ENCODE measurements at places on chromosomes 6 and 20.

- DNase-seq, result no peak
These were observed 34.2 kb downstream of the DTNBP1 start for GRCh38 chr6:15628499-15629131.

- DNase-seq, result no peak
These were observed 68.6 kb downstream of the NRN1 start for GRCh38 chr6:5937936-5938706.

- no peak for DNase-seq
These were observed 231.0 kb downstream of the SMOC2 start for GRCh38 chr6:168671863-168672546.

- no peak for DNase-seq
These were observed 274.3 kb upstream of the FERMT1 start for GRCh38 chr20:6397115-6397514.

- no peak for DNase-seq
These were observed 1.6 kb downstream of the OLIG3 start for GRCh38 chr6:137492289-137493217.

- peak; percentile 9 for DNase-seq
These were observed 130.1 kb upstream of the ASCC3 start for GRCh38 chr6:101011186-101011585.

GRCh38 chr6:167247814-167248595 lies 43.1 kb upstream of the UNC93A start:
- DNase-seq, result no peak

DNA sequence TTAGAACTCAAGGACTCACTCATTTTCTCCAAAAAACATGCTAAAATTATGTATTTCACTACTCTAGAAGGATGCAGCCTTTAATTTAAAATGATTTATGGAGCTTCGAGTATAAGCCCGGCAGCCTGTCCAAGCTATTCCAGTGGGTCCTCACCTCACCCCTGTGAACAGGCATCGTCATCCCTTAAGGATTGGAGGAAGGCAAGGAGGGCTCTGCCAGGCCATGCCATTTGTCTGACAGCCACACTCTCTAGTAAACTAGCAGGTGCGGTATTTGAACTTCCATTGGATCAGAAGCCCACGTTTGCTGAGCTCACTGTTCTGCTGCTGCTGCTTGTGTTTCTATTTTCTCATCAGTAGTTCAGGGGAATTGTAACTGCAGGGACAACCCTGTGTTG lies 39.8 kb upstream of the NAA20 start:
- no peak for DNase-seq

DNA sequence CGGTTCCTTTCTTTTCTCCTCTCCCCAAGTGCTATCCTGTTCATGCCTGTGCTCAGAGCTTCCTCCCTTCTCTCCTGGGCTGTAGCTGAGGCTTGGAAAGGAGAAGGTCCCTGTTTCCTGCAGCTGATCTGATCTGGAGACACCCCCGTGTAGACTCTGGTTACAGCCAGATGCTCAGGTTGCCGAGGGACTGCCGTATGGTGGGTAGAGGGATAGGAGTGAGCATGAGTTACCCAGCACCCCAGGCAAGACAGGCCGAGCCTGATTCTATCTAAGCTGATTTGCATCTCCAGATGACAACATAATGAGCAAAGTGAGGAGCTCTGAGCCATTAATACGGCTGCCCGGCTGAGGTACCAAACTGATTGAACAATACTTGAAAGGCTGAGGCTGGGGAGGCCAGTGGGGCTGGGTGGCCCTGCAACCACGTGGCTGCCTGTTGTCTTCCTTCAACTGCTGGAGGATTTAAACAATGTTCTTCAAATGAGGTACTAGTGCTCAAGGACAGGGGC lies 91.8 kb downstream of the ASXL1 start:
- no peak for DNase-seq

- no peak for DNase-seq
These were observed 12.7 kb downstream of the STK35 start for GRCh38 chr20:2114127-2114959.

- DNase-seq, result peak; percentile 50
These were observed 201.7 kb upstream of the FOXQ1 start for GRCh38 chr6:1110164-1110563.

DNA sequence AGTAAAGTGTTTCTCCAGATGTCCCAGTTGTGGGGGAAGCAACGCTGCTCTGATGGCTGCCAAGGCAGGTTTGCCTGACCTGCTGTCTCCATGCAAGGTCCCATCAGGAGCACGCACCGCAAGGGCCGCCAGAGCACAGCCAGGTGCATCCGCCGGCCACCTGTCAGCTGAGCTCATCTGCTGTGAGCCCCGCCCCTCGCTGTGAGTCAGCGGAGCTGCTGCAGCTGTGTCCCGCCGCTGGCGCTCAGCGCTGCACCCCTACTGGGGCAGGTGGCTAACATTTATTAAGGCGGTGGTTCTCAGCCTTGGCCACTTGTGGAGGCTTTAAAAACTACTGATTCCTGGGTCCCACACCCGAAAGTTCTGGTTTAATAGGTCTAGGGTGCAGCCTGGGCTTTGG lies 225.7 kb downstream of the UST start:
- DNase-seq, result peak; percentile 81

DNA sequence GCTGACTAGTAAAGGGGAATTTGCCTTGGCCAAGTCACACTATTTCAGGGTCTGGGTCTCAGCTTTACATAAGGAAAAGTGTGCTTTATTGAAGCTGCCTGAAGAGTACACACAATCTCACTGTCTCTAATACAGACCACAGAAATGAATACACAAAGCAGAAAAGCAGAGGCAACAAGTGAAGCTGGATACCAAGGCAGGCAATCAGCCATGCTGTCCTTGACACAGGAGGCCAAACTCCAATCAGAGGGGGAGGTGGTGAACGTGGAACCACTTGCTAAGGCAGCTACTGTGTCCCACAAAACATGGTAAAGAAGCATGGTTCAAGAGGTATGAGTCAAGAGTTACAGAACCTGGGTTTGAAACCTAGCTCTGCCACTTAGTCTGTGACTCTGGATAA lies 21.8 kb upstream of the CCND3 start:
- DNase-seq, result no peak

- no peak for DNase-seq
These were observed 306.1 kb downstream of the QKI start for GRCh38 chr6:163720460-163721235.

GRCh38 chr6:30493643-30494250 lies 4.4 kb downstream of the HLA-E start:
- no peak for DNase-seq

GRCh38 chr6:45538641-45539547 lies 161.2 kb upstream of the SUPT3H start:
- no peak for DNase-seq

- DNase-seq, result no peak
These were observed 2.9 kb upstream of the HIVEP2 start for GRCh38 chr6:142947714-142948480.

DNA sequence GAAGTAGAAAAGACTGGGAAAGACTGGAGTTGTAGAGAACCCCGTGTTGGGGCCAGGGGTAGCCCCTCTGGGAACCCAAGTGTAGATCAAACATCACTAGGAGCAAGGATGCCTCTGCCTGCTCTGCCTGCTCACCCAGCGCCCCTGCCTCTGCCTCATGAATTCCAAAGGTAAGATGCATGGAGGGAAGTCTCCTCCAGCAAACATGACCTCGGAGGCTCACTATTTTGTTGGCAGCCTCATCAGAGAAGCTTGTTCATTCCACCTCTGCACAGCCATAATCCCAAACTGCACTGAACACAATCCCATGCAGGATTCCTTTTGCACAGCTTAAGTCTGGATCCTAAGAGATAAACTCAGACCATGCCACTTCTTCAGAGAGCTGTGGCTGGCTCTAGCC lies 4.9 kb downstream of the FRS3 start:
- DNase-seq, result no peak

GRCh38 chr6:143052282-143052681 lies 8.4 kb upstream of the AIG1 start:
- no peak for DNase-seq

GRCh38 chr20:33883164-33883563 lies 72.0 kb downstream of the CHMP4B start:
- DNase-seq, result no peak

GRCh38 chr6:111813237-111813636 lies 60.0 kb downstream of the FYN start:
- DNase-seq, result peak; percentile 20

- DNase-seq, result no peak
These were observed 9.0 kb upstream of the LCA5 start for GRCh38 chr6:79546186-79546585.

DNA sequence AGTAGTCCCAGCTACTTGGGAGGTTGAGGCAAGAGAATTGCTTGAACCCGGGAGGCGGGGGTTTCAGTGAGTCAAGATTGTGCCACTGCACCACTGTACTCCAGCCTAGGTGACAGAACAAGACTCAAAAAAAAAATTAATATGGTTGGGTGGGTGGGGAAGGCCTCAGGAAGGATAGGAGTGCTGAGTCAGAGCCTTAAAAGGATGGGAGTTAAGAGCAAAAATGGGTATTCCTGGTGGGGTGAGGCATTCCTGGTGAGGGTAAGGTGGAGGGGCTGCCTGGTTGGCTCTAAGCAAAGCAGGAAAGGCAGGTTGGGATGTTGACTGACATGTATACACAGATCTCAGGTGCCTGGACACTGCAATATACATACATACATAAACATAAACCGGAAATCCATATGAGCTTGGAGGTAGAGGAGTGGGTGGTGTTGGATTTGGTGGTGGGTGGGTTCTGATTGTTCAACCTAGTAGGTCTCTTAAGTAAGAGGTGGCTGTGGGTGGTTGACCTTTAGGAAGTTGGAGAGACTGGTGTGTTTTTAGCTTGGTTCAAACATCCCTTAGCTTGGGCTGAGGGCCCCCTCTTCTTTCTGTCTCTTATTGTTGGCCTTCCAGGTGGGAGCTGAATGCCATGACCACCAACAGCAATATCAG lies 1.2 kb upstream of the RRP36 start:
- DNase-seq, result no peak

DNA sequence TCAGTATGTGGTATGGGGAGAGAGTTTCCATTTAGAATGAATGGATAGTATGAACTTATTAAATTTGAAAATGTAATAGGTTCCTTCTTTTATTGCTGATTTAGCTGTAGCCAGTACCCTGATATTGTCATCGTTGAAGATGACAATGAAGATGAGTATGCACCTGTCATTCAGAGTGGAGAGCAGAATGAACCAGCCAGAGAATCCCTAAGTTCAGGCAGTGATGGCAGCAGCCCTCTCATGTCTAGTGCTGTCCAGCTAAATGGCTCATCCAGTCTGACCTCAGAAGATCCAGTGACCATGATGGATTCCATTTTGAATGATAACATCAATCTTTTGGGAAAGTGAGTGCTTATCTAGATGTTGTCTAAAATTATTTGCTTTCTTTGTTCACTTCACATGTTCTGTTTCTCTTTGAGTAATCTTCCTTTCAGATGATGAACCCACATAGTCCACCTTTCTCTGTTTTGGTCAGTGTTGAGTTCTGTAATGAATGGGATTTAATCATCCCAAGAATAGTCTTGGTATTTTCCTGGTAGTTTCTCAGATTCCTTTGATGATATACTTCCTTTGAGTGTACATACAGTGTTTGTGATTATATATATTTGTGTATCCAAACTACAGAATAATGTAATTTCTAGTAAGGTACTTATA lies 23.3 kb downstream of the HSF2 start:
- DNase-seq, result no peak

DNA sequence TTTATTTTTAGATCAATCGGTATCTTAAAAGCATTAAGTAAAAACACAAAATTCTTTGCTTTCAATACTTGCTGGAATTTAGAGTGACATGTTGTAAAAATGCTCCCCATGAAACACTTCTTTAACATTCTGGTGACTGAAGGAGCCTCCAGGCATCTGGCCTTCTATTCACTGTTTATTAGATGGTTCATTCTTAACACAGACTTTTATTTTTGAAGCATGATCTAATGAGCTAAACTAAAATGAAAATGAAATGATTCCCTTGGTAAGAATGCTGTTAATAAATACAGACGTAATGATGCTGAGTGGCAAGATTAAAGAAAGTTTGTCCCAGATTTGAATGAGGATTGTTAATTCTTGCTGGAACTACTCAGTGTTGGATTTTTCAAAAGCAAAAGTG lies 698.4 kb downstream of the TENT5A start:
- no peak for DNase-seq

- DNase-seq, result no peak
These were observed 18.8 kb downstream of the DNMT3B start for GRCh38 chr20:32780749-32781655.

GRCh38 chr6:96066376-96066775 lies 50.6 kb downstream of the FUT9 start:
- peak; percentile 3 for DNase-seq

- no peak for DNase-seq
These were observed 104.9 kb downstream of the TCP11 start for GRCh38 chr6:35036059-35036827.

- DNase-seq, result peak; percentile 65
These were observed 1.4 kb upstream of the LRRN4 start for GRCh38 chr20:6055161-6055783.

- DNase-seq, result no peak
These were observed 1148.3 kb downstream of the EPHA7 start for GRCh38 chr6:92271091-92271490.

GRCh38 chr6:157323966-157324300 lies 614 bp upstream of the TMEM242 start:
- DNase-seq, result peak; percentile 82

DNA sequence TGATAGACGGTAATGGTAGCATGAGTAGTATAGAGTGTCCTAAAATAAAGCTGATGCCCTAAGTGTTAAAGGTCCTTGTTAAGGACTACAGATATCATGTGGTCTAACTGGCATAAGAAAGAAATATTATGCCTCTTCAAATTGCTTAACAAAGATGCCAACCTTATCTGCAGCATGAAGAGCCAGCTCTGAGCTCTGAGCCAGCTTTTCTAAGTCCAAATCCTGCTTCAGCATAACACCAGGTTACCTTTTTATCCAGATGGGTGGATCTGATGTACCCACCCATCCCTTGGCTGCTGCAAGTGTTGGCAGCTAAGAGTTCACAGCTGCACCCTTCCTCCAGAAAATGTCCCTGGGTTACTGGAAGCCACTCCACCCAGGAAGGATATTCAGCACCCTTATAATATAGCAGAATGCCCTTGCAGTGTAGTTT lies 83.8 kb downstream of the TENT5A start:
- no peak for DNase-seq

DNA sequence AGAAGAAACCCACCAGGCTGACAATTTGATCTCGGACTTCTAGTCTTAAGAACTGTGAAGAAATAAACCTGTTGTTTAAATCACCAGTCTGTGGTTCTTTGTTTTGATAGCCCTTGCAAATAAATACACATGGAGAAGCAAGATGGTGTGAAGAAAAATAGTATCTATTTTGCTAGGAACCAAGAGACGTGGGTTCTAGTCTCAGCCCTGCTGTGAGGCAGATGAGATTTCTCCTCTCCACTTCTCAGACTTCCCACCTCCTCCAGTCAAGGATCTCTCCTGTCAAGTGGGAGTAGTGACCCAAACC lies 294.9 kb upstream of the JARID2 start:
- DNase-seq, result no peak

GRCh38 chr20:52031563-52032303 lies 159.8 kb downstream of the ZFP64 start:
- no peak for DNase-seq

- peak; percentile 26 for DNase-seq
These were observed 51.9 kb downstream of the RNF217 start for GRCh38 chr6:125013938-125014660.

Measured in SW480 (cell line).